ENCODE measurements at places on chromosomes 12 and 14. TPM values are rescaled to one million over a fixed set of nuclear protein-coding genes. Genes with fewer than 3 reads are reported as not detected.
A peak's percentile ranks its signal among the peaks of the same experiment; 100 is the strongest.

The GZMB gene
- 217 TPM for total RNA-seq

DNA sequence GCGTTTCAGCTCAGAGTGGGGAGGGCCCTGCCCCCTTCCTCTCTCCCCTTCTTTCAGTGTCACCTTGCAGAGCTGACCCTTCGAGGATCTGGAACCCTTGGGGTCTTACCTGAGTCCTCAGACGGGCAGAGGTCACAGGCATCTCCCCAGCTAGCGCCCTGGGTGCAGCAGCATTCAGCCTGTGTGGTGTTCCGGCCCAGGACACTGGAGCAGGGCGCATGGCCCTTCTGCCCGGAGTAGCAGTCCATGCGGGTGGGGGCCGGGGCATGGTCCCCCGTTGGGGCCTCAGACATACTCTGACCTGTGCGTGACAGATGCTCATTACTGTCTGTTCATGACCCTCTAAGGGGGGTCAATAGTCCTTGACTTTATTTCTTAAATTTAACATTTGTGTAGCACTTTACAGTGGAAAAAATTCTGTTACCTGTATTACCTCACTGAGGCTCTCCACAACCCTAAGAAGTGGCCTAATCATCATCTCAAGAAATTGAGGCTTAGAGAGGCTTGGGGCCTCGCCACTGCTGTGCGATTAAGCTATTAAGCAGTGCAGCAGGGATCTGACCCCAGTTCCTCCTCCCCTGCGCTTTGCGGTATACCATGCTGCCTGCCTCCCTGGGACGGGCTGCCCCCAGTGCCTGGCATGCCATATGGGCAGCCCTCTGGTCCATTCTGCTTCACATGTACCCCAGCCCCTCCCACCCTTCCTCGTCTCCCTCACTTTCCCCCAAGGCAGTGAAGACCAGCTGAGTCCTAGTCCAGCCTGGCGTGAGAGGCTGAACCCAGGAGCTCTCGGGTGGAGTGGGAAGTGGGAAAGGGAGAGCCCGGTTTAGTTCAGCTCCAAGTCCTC is 11.5 kb downstream of the ISCA2 start:
- peak; percentile 16 for DNase-seq

DNA sequence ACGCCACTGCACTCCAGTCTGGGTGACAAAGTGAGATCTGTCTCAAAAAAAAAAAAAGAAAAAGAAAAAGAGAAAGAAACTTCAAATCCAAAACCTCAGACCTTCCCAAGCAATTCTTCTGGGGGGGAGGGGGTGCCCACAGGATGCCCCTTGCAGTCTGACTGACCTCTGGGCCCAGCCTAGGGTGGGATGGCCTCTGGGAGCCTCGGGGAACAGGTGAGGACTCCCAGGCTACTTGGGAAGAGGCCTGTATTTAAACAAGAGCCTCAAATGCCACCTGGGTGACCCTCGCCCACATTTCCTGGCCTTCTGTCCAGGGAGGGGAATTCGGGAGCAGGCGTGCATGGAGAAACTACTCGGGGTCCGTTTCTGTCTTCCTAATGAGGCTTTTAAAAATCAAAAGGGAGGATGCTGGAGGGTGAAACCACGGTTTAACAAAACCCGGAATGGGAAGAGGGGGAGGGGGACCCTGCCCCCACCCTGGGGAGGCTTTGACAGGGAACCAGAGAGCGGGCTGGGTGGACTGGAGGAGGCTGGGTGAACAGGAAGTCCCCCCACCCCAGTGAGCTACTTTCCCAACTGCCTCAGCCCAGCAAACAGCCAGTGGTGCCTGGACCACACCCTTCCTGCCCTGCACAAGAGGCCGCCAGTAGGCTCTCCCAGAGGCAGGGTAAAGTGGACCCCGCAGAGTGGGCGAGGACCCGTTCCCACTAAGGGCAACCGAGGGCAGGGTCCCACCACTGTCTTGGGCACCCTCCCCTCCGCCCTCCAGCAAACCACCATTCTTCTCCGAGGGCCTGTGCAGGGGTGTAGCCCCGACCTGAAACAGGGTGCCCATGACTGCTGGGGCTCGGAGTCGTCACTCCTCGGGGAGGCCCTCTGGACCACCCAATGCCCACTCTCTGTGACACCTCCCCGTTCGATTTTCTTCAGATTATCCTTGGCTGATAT is 1.5 kb upstream of the FBRSL1 start:
- peak; percentile 70 for DNase-seq

The PGF gene
- total RNA-seq, result 0.28 TPM

GRCh38 chr12:13749389-13749788 is 232.0 kb downstream of the GRIN2B start:
- DNase-seq, result no peak

GRCh38 chr14:51460011-51460410 is 191.7 kb upstream of the FRMD6 start:
- no peak for DNase-seq

DNA sequence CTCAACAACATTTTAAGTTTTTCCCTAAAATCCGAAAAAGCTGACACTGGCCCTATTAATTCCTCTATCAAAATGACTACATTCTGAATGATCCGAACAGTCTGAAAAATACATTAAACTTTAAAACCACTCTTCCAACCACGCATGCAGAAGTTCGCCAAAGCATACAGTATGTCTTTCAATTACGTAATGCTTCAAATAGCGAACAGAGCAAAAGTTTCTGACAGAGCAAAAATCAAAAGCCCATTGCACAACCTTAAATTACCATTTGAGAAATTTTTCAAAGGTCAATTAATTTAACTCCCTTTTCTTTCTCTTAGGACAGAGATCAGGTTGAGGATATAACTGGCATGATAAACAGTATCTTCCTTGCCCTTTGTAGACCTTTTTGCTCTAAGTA is 33.2 kb downstream of the LRIG3 start:
- DNase-seq, result no peak
